Activated effector memory CD4-positive, alpha-beta T cell treated with anti-CD3 and anti-CD28 coated beads, Interleukin-2, amount 50 U/mL, for 16 hours (primary cell): ENCODE measurements at places on chromosomes 2 and 18.

- DNase-seq: no peak
Measured at GRCh38 chr2:59180111-59180510, 939.0 kb upstream of the FANCL start.

DNA sequence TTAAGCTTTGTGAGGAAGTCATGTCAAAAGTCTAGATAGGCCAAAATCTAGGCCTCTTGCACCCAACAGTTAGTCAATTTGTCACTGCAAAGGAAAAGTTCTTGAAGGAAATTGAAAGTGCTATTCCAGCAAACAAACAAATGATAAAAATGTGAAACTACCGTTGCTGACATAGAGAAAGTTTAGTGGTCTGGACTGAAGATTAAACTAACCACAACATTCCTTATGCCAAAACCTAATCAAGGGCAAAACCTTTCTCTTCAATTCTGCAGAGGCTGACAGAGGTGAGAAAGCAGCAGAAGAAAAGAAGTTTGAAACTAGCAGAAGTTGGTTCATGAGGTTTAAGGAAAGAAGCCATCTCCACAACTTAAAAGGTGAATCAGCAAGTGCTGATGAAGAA is 44.0 kb upstream of the LRRTM4 start:
- no peak for DNase-seq

DNA sequence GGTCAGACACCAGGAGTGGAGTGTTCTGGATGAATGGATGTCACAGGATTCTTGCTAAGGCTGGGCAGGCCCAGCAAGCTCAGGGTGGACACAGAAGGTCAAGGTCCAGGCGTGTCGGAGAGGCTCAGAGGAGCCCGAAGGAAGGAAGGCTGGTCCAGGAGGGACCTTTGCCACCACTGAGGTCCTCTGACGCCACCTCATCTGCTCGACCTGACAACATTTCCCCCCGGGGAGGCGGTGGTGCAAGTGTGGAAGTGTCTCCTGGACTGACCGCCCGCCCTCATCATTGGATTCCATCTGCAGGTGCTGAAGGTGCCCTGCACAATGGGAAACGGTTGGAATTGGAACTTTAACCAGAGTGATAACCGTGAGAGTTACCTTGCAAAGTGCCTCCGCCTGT is 124.6 kb downstream of the RTP5 start:
- no peak for DNase-seq

DNA sequence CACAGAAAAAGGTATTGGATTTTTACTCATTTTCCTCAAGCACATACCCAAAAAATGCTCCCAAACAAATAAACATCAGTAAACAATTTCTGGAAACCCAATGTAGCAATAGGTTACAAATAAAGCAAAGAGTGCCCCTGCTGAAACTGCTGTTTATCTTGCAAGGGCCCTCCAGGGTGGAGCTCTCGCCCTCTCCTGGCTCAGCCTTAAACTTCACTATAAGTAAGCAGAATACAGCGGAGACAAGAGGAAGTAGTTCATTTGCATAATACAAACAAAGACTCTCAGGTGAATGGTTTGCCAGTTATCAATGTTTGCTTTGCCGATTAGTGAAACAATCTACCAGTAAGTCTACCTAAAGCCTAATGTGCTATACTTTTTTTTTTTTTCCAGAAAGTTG is 437.6 kb downstream of the DLGAP1 start:
- no peak for DNase-seq

DNA sequence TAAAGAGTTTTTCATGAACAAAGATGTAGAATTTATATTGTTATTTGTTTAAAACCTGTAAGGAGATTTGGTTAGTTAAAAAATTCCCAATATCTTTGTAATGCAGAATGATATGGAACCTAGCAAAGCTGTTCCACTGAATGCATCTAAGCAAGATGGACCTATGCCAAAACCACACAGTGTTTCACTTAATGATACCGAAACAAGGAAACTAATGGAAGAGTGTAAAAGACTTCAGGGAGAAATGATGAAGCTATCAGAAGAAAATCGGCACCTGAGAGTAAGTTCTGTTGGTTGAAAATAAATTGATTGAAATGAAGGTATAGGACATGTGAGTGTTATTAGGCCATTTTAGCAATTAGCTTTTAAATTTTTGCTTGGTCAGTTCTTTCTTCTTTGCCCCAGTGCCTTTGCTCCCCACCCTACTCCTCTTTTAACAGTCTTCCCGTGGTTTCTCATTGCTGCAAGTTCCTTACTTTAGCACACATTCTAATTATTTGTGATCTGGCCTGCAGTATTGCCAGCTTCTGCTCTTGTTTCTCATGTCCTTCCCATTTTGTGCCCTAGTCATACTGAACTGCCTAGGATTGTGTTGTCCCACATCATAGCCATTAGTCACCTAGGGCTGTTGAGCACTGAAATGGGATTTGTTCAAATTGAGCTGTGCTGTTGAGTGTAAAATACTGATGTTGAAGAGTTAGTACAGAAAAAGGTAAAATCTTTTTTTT is 36.6 kb downstream of the VAPA start:
- DNase-seq: no peak

DNA sequence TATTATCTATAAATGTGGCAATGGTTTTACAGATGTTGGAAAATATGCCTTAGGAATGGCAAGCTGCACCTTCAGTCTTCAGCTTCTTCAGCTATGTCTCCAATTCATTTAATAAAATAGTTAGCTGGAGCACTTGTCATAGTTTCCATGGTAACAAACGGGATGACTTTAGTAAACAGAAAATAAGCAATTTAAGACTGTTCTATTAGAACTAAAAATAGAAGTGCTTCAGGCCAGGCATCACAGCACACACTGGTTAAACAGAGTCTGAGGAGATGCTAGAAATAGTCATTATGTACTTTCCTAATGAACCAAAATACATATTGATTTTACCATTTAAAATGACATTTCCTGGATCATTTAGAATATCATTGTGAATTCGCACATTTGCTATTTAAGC is 195.0 kb downstream of the GCA start:
- no peak for DNase-seq
